CD4-positive, alpha-beta T cell (primary cell): ENCODE measurements at places on chromosomes 6 and 20. TPM values are rescaled to one million over a fixed set of nuclear protein-coding genes. Genes with fewer than 3 reads are reported as not detected.

DNA sequence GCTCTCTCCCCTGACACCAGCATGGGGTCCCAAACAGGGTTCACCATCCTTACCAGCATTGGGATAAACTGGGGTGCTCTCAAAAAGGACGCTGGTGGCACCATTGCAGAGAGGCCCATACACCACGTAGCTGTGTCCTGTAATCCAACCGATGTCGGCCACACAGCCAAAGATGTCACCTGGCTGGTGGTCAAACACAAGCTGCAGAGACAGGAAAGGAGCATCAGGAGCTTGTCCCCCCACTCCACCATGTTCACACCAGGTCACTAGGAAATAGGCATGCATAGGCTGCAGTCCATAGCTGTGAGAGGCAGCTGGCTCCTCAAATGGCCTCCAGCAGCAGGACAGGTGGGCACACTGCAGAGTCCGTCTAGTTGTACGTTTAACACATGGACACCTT, 28.8 kb upstream of the APMAP start:
- H3K4me1 ChIP-seq, result peaks cover 5% of the 10 kb centered on the region
- DNase-seq, result no peak
- no peak overlapping the region for H3K4me3 ChIP-seq
- no peak overlapping the region for H3K27ac ChIP-seq
- peaks cover 63% of the 10 kb centered on the region for H3K36me3 ChIP-seq

GRCh38 chr6:36113703-36114102, 16.6 kb upstream of the MAPK13 start:
- H3K4me1 ChIP-seq, result peaks cover 69% of the 10 kb centered on the region
- H3K36me3 ChIP-seq, result peaks cover 17% of the 10 kb centered on the region
- DNase-seq, result no peak
- H3K27me3 ChIP-seq, result no peaks in the 10 kb centered on the region

- peaks cover 32% of the 10 kb centered on the region for H3K4me1 ChIP-seq
- H3K4me3 ChIP-seq, result no peak overlapping the region
- H3K27me3 ChIP-seq, result no peaks in the 10 kb centered on the region
- DNase-seq, result no peak
- peaks cover 20% of the 10 kb centered on the region for H3K36me3 ChIP-seq
Observed at GRCh38 chr6:33252759-33253158, 18.9 kb downstream of the VPS52 start.

DNA sequence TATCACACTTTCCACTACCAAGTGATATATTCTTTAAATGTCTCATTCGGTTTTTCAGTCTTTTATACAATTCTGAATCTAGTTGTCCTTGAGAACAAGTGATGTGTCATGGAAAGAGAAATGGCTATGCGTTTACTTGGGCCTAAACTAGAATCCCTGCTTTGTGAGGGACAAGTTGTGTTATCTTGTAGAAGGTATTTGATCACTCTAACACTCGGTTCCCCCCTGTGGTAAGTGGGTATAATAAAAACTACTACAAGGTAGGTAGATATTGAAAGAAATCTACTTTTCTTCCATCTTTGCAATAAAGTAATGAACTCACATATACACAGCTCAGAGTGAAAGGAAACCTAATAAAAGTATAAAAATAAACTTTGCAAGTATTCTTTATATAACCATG, 108.9 kb downstream of the MANEA start:
- no peak overlapping the region for H3K4me3 ChIP-seq
- H3K27ac ChIP-seq, result no peak overlapping the region
- H3K4me1 ChIP-seq, result no peaks in the 10 kb centered on the region

DNA sequence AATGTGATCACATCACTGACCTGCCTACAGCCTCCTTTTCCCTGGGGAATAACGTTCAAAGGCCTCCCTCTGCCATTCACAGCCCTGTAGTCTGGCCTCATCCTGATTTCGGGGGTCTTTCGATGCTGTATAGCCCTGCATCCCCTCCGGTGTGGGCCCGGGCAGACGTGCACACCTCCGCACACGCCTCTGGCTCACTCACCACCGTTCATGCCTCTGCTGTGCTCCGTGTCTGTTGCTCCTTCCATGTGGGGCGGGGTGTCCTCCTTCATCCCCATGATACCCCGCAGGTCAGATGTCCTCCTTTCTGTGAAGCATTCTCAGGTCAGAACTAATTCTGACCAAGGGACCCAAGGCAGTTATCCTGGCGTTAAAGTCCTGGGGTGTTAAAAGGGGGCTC, 13.8 kb upstream of the RBM38 start:
- peaks cover 19% of the 10 kb centered on the region for H3K4me1 ChIP-seq
- H3K27me3 ChIP-seq, result no peaks in the 10 kb centered on the region
- no peak for DNase-seq
- peaks cover 72% of the 10 kb centered on the region for H3K36me3 ChIP-seq
- H3K27ac ChIP-seq, result no peak overlapping the region

DNA sequence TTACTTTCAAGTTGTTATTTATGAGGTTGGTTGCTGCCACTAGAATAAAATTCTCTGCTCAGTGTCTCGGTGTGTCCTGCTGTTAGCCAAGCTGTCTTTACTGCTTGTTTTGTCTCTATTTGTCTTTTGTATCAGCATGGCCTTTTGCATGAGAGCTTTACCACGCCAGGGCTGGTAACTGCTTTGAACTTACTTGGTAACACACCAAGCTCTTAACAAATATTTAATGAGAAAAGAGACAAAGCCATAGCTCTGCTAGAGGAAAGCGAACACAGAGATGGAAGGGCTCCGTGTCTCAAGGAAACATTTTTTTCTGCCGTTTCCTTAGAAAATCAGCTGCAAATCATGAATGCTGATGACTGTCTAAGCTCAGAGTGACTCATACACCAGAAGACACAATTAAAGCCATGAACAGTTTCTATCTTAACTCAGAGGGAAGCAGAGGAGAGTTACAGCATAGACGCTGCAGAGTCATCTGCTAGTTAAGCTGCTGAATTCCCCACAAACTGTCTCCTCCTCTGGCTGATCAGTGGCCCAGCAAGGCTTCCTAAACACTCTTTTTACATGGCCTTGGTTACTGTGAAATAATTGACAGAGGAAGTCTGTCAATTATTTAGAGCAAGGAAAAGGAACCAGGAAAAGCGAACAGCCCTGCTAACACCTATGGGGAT, 44.8 kb downstream of the AGPAT4 start:
- H3K4me3 ChIP-seq, result no peak overlapping the region
- no peaks in the 10 kb centered on the region for H3K36me3 ChIP-seq
- no peak for DNase-seq
- H3K27me3 ChIP-seq, result no peaks in the 10 kb centered on the region
- H3K4me1 ChIP-seq, result peaks cover 38% of the 10 kb centered on the region

- H3K36me3 ChIP-seq, result no peaks in the 10 kb centered on the region
- H3K27me3 ChIP-seq, result no peaks in the 10 kb centered on the region
- no peak overlapping the region for H3K4me3 ChIP-seq
- H3K4me1 ChIP-seq, result peaks cover 11% of the 10 kb centered on the region
Observed at GRCh38 chr6:119334535-119335264, 14.9 kb downstream of the MAN1A1 start.

- H3K36me3 ChIP-seq, result no peaks in the 10 kb centered on the region
- no peak for DNase-seq
- no peak overlapping the region for H3K27ac ChIP-seq
- H3K4me3 ChIP-seq, result no peak overlapping the region
- peaks cover 20% of the 10 kb centered on the region for H3K4me1 ChIP-seq
Observed at GRCh38 chr6:33118525-33119123, 42.8 kb downstream of the HLA-DPB1 start.

- H3K27ac ChIP-seq, result no peak overlapping the region
- H3K4me1 ChIP-seq, result no peaks in the 10 kb centered on the region
- H3K27me3 ChIP-seq, result no peaks in the 10 kb centered on the region
- no peaks in the 10 kb centered on the region for H3K36me3 ChIP-seq
Observed at GRCh38 chr6:71083308-71083820, 126.5 kb upstream of the B3GAT2 start.

DNA sequence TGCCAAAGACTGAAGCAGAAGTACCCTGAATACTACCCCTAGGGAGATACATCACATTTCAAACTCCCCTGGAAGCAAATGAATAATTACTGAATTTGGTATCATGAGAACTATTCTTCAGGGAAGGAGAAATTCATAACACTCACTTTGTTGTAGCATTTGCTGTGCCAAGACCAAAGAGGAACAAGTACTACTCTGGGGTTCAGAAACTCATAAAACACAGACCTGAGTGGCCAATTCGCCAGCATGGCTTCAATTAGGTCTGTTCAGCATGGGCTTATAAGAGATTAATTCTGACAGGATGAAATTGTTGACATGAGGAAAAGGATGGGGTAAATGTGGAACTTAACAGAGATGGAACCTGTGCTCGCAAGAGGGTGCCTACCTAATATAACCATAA, 6.5 kb downstream of the ELOVL5 start:
- peaks cover 3% of the 10 kb centered on the region for H3K36me3 ChIP-seq
- no peak overlapping the region for H3K4me3 ChIP-seq
- no peaks in the 10 kb centered on the region for H3K27me3 ChIP-seq
- no peak overlapping the region for H3K27ac ChIP-seq
- H3K4me1 ChIP-seq, result peaks cover 64% of the 10 kb centered on the region

- no peak overlapping the region for H3K27ac ChIP-seq
- H3K36me3 ChIP-seq, result no peaks in the 10 kb centered on the region
- DNase-seq, result no peak
Observed at GRCh38 chr20:51354191-51354768, 188.2 kb downstream of the NFATC2 start.

DNA sequence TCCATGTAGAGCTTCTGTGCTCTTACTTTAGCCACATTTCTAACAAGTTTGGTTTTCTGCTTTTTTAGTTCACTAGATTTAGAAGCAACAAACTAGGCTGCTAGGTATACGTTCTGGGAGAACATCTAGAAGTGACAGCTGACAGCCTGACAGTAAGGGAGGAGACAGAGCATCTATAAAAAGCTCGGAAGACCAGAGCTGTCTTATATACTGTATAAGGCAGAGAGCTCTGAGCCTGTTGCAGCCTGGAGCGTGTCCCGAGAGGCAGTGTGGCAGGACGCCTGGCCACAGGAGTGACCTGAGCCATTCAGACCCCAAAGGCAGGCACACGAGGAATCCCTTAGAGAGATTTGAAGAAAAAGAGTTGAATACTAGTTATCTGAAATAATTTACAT, 24.6 kb downstream of the PPP1R14C start:
- H3K4me1 ChIP-seq, result no peaks in the 10 kb centered on the region
- no peaks in the 10 kb centered on the region for H3K36me3 ChIP-seq
- H3K4me3 ChIP-seq, result no peak overlapping the region
- no peak overlapping the region for H3K27ac ChIP-seq
- DNase-seq, result no peak
- no peaks in the 10 kb centered on the region for H3K27me3 ChIP-seq

DNA sequence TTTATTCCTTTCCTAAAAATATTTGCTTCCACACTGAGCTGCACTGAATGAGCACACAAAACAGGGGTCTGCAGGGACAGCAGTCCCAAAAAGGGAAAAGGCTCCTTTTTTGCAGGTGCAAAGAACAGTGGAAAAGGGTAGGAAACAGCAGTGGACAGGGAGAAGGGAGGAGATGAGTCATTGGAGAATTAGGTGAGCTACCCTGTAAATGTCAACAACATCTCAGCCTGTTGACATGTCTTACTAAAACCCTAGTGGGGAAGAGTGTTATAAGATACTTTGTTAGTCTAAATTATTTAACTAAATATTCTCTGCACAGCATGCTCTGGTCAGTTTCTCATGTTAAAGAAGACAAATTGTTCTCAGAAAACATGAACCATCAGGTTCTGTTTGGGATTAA, 151.5 kb upstream of the FBXL4 start:
- H3K27ac ChIP-seq, result no peak overlapping the region
- DNase-seq, result no peak
- no peaks in the 10 kb centered on the region for H3K4me1 ChIP-seq
- no peaks in the 10 kb centered on the region for H3K36me3 ChIP-seq

DNA sequence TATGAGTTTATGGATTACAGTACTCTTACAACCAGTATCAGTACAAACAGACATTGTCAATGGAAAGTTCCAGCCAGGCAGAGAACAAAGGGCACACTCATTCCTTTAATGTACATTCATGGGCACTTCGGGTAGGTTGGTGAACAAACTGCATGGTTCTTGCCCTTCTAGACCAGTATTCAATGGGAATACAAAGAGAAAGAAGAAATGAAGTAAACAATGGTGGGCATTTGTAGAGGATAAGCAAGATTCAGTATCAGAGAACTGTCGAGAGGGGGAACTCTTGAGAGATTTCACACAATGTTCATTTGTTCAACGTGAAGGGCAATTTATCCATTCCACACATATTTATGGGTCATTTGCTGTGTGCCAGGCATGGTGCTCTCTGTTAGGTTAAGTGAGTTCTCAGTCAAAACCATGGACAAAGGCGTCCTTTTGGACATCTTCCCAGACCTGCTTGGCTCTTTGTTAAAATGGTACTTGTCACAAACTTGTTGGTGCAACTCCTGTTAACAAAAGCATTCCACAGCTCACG, 714.8 kb downstream of the DHX35 start:
- no peaks in the 10 kb centered on the region for H3K36me3 ChIP-seq
- no peak overlapping the region for H3K4me3 ChIP-seq
- H3K4me1 ChIP-seq, result no peaks in the 10 kb centered on the region
- no peaks in the 10 kb centered on the region for H3K27me3 ChIP-seq
- H3K27ac ChIP-seq, result no peak overlapping the region

The HLA-DMB gene
- total RNA-seq, result 6.0 TPM

The BPIFB1 gene
- not detected for total RNA-seq

The TMEM151B gene
- total RNA-seq, result not detected

The MOXD1 gene
- total RNA-seq, result not detected

The TAAR5 gene
- total RNA-seq, result not detected

The PI16 gene
- 7.8 TPM for total RNA-seq
